ENCODE measurements at places on chromosomes 11 and 22. TPM values are rescaled to one million over a fixed set of nuclear protein-coding genes. Genes with fewer than 3 reads are reported as not detected.

GRCh38 chr11:134647066-134647743, 235.2 kb upstream of the B3GAT1 start:
- H3K27me3 ChIP-seq, result peaks cover 4% of the 10 kb centered on the region
- no peak overlapping the region for H3K27ac ChIP-seq
- no peak for DNase-seq
- no peaks in the 10 kb centered on the region for H3K36me3 ChIP-seq
- no peaks in the 10 kb centered on the region for H3K4me1 ChIP-seq

DNA sequence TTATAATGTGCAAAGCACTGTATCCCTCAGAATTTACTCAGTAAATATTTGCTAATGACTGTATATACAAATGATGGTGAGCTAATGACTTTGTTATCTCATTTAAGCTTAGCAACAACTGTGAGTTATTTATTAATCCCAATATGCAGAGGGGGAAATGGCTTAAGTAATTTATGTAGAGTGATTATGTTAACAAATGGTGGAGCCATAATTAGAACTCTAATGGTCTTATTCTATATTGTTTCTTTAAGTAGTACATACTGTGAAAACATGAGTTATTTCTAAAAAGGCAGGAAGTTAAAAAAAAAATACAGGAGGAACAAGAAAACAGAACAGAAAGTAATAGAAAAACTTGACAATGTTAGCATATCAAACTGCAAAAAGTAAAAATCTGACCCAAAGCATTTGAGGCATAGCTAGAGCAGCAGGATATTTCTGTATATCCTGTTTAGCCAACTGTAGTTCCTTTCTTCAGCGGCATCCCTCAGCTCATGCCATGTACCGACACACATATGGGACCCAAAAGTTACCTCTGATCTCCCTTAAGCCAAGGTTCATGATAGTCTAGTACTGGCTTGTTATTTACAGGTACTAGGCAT, 94.2 kb downstream of the FCHSD2 start:
- no peak overlapping the region for H3K27ac ChIP-seq
- no peaks in the 10 kb centered on the region for H3K36me3 ChIP-seq
- H3K4me3 ChIP-seq, result no peak overlapping the region
- H3K4me1 ChIP-seq, result peaks cover 11% of the 10 kb centered on the region
- no peak for DNase-seq

DNA sequence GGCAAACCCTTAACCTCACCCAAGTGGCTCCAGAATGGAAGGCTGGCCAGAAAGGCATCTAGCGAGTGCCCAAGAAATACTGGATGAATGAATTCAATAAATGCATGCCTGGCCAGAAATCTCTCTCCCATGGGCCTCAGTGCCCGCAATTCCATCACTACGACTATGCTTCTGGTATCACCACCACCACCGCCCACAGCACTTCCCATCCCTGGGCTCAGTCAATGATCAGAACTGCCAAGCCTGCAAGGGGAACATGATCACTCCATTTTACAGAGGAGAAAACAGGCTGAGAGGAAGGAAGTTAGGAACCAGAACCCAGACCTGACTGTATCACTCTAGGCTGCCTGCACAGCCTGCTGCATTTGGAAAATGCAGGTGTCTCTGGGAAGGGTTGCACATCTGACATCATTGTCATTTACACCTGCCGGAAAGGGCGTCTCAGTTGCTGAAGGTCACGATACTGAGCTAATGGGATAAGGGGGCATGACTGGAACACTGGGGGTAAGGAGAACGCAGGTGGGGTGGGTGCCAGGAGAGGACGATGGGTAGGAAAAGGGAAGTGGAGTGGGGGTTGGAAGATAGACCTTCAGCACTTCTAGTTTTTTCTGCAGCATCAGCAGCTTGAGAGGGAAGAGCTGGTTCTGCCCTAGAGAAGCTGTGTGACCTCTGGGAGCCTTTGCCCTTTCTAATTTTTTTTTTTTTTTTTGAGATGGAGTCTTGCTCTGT, 3.2 kb downstream of the GPR152 start:
- H3K27me3 ChIP-seq, result no peaks in the 10 kb centered on the region
- no peak for DNase-seq
- H3K4me1 ChIP-seq, result peaks cover 3% of the 10 kb centered on the region
- no peak overlapping the region for H3K4me3 ChIP-seq
- H3K36me3 ChIP-seq, result no peaks in the 10 kb centered on the region

GRCh38 chr22:30286813-30287647, 2.3 kb downstream of the CASTOR1 start:
- DNase-seq, result peak; percentile 76
- H3K36me3 ChIP-seq, result peaks cover under 1% of the 10 kb centered on the region
- no peaks in the 10 kb centered on the region for H3K27me3 ChIP-seq
- no peak overlapping the region for H3K27ac ChIP-seq
- peaks cover 23% of the 10 kb centered on the region for H3K4me1 ChIP-seq

- H3K27me3 ChIP-seq, result no peaks in the 10 kb centered on the region
- H3K27ac ChIP-seq, result no peak overlapping the region
- H3K36me3 ChIP-seq, result no peaks in the 10 kb centered on the region
- no peak for DNase-seq
- no peak overlapping the region for H3K4me3 ChIP-seq
- peaks cover 21% of the 10 kb centered on the region for H3K4me1 ChIP-seq
These were observed 89.0 kb downstream of the MICAL2 start for GRCh38 chr11:12199231-12199948.

DNA sequence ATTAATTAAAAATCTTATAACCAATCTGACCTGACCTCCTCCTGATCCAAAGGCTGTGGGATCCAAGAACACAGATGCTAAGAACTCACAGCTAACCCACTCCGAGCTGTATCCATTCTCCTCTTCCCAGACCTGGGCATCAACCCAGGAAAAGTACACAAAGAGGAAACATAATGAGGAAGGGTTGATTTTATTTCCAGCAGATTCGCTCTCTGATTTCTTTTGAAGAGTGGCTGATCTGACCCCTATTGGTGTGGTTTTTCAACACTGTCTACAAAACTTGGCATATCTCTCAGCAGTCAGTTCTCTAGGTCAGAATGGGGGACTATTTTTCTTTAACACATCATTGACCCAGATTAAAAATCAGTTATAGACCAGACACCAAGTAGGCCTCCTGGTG, 201.9 kb upstream of the UBASH3B start:
- no peak for DNase-seq
- no peaks in the 10 kb centered on the region for H3K4me1 ChIP-seq
- no peak overlapping the region for H3K4me3 ChIP-seq
- no peaks in the 10 kb centered on the region for H3K36me3 ChIP-seq
- no peaks in the 10 kb centered on the region for H3K27me3 ChIP-seq

DNA sequence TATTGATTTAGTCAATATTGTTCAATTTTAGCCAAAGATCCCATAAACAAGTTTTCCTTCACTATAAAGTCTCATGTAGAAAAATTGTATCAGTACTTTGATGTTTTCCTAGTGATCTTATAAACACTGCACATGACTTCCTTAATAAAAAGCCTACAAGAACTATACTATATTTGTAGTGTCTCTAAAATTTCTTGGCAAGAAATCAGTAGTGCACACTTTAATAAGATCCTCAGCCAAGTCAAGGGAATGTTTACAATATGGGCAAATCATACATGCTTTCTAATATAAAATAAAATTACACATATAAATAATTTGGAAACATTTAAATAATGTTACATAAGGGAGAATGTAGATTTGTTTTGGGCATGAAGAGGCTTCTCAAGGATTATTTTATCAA, 203.0 kb upstream of the CCDC179 start:
- no peak overlapping the region for H3K27ac ChIP-seq
- DNase-seq, result no peak
- no peak overlapping the region for H3K4me3 ChIP-seq
- no peaks in the 10 kb centered on the region for H3K36me3 ChIP-seq
- no peaks in the 10 kb centered on the region for H3K4me1 ChIP-seq
- H3K27me3 ChIP-seq, result no peaks in the 10 kb centered on the region

DNA sequence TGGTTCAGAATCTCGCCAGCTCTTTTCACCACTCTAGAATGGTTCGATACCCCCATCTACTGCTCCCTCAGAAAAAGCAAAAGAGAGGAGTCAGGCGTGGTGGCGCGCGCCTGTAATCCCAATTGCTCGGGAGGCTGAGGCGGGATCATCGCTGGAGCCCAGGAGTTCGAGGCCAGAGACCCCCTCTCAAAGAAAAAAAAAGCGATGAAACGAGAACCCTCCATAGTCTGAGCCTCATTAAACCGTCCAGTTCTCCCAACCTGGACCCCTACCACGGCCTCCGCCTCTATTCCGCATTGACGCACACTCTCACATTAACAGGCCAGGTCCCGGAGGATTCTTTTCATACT, 439 bp downstream of the SPA17 start:
- H3K27me3 ChIP-seq, result no peaks in the 10 kb centered on the region
- no peak for DNase-seq
- H3K36me3 ChIP-seq, result no peaks in the 10 kb centered on the region
- H3K27ac ChIP-seq, result peak overlapping the region; percentile 41
- H3K4me3 ChIP-seq, result peak overlapping the region; percentile 21

- no peaks in the 10 kb centered on the region for H3K27me3 ChIP-seq
- no peaks in the 10 kb centered on the region for H3K36me3 ChIP-seq
- no peak overlapping the region for H3K27ac ChIP-seq
- no peaks in the 10 kb centered on the region for H3K4me1 ChIP-seq
- no peak overlapping the region for H3K4me3 ChIP-seq
These were observed 182.0 kb upstream of the ARHGAP20 start for GRCh38 chr11:110894224-110894623.

Gene MIOX
- polyA plus RNA-seq, result 1.5 TPM

- H3K27ac ChIP-seq, result peak overlapping the region; percentile 19
- no peak overlapping the region for H3K4me3 ChIP-seq
- peak; percentile 55 for DNase-seq
These were observed 122.3 kb upstream of the BID start for GRCh38 chr22:17896586-17896985.

- no peak overlapping the region for H3K4me3 ChIP-seq
- no peaks in the 10 kb centered on the region for H3K4me1 ChIP-seq
- H3K36me3 ChIP-seq, result no peaks in the 10 kb centered on the region
These were observed 14.9 kb downstream of the DSCAML1 start for GRCh38 chr11:117782101-117782500.
